Activated gamma-delta T cell treated with anti-CD3 and anti-CD28 coated beads, Interleukin-2, amount 50 U/mL, for 16 hours (primary cell): ENCODE measurements at places on chromosomes 11 and 22.

DNA sequence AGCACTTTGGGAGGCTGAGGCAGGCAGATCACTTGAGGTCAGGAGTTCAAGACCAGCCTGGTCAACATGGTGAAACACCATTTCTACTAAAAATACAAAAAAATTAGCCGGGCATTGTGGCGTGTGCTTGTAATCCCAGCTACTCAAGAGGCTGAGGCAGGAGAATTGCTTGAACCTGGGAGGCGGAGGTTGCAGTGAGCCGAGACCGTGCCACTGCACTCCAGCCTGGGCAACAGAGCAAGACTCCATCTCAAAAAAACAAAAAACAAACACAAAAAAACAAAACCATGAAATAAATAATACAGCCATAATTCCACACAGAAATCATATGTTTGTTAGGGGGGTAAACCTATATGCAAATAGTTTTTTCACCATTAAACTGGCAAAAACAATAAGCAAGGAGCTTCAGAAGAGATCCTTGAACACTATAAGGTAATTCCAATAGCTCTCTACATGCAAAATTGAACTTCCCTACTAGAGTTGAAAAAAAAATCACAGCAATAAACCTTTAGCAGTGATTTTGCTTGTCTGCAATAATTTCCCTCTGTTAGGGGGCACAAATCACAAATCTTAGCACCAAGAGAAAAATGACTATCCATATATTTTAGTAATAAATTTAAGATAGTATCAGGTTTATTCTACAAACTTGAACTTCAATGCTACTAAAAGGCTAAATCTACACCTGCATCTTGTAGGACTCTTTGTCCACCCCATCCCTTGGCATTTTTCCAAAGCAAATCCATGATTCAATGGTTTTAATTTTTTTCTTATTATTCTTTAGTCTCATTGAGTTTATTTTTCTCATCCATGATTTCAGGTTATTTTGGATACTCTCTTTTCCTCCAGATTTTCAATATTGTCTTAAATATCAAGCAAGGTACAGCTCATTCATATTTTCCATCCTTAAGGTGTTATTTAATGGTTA lies 3.9 kb downstream of the CSTF3 start:
- DNase-seq = no peak

DNA sequence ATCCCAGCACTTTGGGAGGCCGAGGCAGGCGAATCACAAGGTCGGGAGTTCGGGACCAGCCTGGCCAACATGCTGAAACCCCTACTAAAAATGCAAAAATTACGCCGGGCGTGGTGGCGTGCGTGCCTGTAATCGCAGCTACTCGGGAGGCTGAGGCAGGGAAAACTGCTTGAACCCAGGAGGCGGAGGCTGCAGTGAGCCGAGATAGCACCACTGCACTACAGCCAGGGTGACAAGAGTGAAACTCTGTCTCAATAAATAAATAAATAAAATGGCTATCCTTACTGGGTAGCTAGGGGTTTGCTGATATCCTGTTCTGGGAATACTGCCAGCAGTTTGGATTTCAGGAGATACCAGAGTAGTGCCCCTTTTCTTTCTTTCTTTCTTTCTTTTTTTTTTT lies 2.4 kb upstream of the RBM14 start:
- DNase-seq = no peak

- no peak for DNase-seq
Measured at GRCh38 chr11:68763181-68763721, 11.9 kb upstream of the TESMIN start.

DNA sequence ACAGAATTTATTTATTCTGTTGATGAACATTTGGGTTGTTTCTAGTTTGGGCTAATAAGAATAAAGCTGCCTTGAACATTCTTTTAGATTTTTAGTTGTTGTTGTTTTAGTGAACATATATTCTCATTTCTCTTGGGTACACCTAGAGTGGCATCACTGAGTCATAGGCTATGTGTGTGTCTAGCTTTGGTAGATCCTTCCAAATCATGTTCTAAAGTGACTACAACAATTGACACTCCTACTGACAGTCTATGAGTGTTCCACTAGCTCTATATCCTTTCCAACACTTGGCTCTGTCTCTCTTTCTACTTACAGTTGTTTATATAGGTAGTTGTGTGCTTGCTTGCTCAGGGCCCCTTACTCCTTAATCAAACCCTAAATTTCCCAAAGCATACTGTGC lies 346.0 kb upstream of the NCAM1 start:
- DNase-seq = no peak

DNA sequence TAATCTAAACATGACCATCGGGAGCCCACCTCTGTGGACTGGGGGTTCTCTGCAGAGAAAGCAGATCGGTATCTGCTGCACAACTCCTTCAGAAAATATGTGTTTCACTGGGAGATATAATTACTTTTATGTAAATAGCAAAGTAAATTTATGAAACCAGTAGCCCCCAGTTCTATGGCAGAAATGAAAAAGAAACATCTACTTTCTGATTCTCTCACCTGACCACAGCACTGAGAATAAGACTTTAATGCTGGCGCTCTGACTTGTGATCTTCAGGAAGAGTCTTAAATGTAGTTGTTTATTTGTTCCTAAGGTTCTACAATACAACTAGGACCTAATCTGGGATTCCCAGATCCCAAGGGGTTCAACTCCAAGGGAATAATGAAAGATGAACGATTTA lies 518.0 kb downstream of the DLG2 start:
- no peak for DNase-seq

DNA sequence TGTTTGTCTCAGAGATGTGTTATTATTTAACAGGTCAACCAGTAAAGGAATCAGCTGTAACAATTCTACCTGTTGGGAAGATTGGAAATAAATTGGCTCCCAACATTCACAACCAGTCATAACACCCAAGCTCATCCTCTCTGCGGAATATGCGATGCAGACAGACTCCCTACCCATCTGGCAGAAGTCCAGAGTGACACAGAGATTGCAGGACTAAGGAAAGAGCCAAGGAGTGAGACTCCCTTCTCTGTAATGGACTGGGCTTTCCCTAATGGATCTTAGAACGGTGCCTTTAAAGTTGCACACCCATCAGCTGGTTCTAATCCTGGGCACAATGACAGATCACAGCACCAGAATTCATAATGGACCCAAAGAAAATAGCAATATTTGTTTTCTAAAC lies 27.8 kb upstream of the UBASH3B start:
- DNase-seq = no peak

DNA sequence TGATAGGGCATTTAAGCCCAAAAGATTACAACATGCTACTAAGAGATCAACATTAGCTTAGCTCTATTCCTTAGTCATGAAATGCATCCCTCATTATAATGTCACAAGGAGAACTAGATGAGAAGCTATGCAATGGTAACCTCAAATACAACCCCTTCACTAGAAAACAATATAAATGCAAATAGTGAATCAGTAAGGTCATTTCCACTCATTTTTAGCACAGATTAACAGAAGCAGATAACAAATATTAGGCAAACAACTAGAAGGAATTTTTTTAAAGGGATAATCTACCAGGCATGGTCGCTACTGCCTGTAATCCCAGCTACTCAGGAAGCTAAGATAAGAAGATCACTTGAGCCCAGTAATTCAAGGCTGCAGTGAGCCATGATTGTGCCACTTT lies 28.2 kb downstream of the SIK3 start:
- DNase-seq = no peak

- no peak for DNase-seq
Measured at GRCh38 chr11:67027483-67027930, 4.6 kb downstream of the SYT12 start.

DNA sequence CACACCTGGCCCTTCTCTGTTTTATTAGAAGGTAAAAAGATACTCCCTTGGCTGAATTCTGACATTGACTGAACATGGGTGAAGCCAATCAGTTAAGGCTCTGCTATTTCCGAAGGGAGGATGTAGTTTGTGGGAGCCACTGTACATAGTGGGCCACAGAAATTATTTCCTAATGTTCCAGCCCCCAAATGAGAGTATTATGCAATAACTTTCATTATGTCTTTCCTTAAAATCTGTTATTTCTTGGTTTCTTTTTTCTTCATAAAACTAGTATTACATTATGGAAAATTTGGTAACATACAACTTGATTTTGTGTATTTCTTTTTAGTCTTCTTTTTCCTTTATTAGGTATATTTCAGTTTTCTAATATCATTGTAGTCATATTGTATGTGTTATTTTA lies 51.9 kb upstream of the EP300 start:
- no peak for DNase-seq

DNA sequence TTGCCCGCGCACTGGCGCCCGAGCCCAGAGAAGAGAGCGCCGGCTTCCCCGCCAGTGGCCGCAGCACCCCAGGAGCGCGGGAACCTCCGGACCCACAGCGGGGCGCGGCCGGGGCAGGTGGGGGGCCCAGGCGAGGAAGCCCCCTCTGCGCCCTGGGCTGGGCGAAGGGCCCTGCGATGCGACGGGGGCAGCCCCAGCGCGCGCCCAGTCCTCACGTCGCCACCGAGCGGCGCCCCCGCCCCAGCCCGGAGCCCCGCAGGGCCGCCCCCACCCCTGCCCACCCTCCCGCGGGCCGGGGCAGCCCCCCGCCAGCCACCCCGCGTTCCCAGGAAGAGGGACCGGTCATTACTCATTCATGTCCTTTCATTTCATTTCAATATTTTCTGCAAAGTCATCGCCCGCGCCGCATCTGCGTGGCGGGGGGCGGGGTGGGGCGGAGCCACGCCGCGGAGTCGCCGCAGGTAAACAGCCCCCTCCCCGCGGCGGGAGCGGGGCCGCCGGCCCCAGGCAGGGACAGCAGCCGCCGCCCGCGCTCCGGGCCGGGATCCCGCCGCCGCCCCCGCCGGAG lies 673 bp upstream of the PANX2 start:
- no peak for DNase-seq

DNA sequence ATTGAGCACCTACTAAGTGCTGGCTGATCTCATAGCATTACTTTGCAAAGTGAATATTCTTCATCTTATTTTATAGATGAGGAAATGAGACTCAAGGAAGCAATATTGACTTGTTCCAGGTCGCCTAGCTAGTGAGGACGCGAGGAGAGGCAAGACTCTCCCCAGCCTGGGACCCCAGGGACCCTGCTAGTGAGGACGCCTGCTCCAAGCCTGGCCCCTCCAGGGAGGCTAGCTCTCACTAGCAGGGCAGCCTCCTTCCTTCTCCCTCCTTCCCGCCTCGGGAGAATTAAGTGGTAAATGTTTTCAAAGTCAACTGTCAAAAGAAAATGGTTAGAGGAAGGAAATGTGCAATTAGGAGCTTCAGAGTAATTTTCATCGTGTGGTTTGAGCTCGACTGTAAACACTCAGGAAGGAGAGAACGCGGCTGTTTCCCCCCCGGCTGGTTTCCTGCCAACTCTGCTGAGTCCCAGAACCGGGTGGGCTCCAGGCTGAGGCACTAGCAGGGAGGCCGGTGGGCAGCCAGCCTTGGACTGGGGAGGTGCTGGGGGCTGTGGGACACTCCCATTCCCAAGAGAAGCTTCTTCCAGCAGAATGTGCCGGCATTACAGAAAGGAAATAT lies 17.9 kb downstream of the MYEOV start:
- no peak for DNase-seq

DNA sequence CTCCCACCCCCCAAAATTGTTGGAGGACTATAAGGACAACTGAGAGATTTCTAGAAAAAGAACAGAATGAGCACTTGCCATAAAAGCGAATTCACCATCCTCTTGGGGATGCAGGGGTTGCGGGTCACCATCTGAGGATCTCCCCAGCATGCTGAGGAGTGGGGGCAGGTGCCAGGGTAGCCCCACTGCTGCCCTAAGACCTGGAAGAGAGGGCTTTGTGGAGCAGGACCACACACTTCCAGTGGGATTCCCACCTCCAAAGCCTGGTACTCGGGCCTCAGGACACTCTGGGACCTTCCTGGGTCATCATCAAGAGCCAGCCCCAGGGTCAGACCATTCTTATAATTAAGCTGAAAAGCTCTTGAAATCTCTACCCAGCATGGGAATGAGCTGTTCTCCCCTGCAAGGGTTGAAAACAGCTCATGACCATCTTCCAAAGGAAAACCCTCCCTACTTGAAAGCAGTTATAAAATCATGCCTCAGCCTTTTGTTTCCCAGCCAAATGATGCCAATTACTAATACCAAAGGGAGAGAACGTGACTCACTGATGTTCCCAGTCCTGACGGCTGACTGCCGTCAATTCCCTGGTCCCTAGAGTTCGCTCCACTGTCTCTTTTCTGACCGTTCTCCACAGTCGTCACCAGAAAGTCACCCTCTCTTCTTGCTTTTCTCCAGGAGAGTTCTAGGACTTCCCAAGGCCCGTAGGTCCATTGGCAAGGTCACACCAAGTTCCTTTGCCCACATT lies 76.8 kb upstream of the CREB3L1 start:
- DNase-seq = no peak

DNA sequence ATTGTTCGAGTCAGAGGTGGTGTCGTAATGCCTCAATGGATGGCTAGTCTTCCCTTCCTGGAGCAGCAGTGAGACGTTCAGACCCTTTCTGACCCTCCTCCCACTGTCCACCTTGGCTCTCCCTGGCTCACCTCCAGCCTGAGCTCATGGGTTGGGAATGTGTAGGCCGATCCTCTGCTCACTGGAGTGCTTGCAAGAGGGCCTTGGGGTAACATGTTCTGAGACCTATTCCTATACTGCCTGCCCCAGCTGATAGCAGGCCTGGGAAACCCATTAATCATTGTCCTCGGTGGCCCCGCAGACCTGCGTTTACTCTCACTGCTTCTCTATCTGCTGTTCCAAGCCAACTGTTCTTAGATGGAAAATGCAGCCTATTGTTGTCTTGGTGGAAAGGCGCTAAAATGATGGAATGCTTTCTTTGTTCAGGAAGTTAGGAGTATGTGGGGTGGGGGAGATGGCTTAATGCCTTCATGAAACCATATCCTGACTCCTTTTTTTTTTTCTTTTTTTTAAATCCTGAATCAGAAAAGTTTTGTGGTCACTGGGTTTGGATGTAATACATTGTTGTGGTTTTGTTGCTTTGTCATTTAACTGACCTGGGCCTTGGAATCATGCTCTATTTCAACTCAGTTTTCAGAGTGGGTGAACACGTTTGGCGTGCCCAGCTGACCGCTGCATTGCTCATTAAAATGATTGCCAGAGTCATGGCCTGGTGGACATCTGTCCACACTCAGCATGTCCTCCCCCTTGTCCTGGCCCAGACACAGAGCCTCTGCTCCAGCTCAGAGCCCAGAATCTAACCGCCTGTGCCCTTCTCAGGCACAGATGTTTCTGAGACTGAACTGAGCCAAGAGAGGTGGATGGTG lies 72.5 kb downstream of the MICAL2 start:
- DNase-seq = no peak
